Stimulated activated CD8-positive, alpha-beta memory T cell treated with anti-CD3 and anti-CD28 coated beads, Interleukin-7, amount 100 ng/mL, for 48 hours (primary cell): ENCODE measurements at places on chromosomes 7 and 10.

- DNase-seq: no peak
Observed at GRCh38 chr10:70112071-70112470, 20.6 kb downstream of the AIFM2 start.

DNA sequence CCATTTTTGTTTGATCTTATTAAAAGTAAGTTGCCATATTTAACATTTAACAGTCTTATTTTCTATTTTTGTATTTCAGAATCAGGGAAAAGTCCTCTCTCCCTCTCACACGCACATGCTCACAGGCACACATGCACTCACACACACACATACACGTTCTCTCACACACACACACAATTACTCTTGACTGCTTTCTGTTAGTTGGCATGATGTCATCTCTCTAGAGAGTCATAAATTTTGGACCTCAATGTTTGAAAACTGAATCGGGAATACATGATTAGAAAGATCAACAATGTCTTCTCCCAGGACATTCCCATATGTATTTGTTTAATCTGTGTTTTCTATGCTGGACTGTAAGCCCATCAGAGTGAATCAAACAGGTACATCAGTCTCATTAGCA is 165.7 kb upstream of the AHR start:
- no peak for DNase-seq

DNA sequence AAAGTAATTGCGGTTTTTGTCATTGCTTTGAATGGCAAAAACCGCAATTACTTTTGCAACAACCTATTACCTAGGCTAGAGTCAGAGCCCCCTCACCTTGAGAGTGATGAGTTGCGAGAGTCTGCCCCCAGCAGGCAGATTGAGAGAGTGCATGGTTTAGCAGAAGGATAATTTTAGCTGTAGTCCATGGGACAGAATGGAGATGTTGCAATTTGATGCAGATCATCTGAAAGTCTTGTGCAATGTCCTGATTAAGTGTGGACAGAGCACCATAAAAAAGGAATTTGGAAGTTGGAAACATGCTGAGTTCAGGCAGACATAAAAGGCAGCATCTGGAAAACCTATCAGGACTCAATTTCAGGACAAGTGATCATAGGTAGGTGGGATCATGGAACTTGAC is 48.7 kb downstream of the GPR141 start:
- DNase-seq: no peak

DNA sequence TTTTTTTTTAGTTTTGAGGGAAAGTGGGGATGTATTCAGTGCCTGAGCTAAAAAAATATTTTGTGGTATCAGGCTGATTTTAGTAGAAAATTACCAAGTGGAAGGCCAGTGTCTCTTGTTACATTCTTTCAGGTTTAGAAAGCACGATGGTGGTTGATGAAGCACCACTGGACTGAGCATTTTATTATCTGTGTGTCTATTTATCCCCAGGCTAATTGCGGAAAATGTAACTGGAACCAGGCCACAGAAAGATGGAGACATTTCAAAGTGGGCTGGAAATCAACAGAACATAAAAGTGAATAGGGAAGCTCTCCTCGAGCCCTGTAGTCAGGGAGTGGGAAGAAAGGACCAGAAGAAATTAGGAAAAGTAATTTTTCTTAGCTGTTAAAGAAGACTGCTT is 261.0 kb downstream of the STK31 start:
- no peak for DNase-seq

DNA sequence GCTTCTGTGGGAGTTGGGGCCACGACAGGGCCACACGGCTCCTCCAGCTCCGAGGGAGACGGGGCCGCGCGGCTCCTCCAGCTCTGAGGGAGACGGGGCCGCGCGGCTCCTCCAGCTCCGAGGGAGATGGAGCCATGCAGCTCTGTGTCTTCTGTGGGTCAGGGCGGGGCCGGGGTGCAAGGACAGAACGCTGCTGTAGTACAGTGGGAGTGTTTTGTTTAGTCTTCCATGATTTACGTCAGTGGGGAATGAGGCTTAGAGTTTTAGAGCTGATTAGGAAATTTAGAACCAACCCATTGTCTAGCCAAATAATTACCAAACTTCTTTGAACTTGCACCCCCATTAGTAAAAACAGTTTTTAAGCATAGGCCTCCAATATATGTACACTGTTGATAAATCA is 32.9 kb upstream of the PRKAR1B start:
- DNase-seq: no peak

DNA sequence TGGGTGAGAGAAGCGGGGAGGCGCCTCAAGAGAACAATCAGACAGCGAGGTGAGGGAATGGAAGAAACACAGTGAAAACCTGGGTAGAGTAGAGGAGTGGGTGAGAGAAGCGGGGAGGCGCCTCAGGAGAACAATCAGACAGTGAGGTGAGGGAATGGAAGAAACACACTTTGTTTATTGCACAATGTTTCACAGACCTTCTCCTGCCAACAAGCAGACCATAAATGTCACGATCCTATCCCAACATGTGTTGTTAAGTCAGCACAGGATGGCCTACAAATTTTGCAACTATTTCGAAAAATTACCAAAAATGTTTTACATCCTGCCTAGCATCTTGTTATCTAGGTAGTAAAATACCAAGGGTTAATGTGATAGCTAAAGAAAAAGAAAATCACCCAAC is 115.3 kb downstream of the JAZF1 start:
- DNase-seq: no peak

GRCh38 chr10:121185816-121186455 is 334.8 kb downstream of the WDR11 start:
- DNase-seq: no peak

- DNase-seq: no peak
Observed at GRCh38 chr7:52091996-52092395, 775.4 kb upstream of the COBL start.

GRCh38 chr10:70695241-70696030 is 23.1 kb downstream of the ADAMTS14 start:
- DNase-seq: no peak
